Caco-2 (cell line): ENCODE measurements at places on chromosomes 4 and X.

DNA sequence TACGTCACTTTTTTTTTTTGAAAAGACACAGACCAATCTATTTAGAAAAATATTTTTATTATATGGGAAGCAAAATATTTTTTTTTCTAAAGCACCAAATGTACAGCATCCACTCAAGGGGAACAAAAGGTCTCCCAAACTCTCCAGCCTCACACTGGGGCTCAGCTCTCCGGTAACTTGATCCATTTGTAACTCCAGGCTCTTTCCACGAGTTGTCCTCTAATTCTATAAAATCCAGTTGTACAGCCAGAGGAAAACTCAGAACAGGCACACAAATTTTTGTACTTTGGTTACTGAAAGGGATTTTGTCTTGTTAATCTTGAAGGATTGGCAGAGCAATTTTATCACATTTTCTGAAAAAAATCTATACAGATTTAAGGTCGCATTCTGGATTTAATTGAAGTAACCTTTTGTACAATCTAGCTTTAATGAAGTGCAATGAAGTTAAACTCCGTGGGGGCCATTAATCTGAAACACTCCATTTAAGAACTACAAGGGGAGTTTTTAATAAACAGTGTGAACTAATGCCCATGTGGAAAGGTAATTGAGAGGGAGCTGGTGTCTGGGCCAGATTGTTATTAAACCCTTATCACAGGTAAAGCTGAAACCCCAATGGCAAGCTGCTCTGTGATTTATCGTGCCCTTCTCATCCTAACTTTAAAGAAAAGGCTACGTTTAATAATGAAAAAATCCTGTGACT lies 161.2 kb upstream of the FRG1 start:
- no peak for DNase-seq

DNA sequence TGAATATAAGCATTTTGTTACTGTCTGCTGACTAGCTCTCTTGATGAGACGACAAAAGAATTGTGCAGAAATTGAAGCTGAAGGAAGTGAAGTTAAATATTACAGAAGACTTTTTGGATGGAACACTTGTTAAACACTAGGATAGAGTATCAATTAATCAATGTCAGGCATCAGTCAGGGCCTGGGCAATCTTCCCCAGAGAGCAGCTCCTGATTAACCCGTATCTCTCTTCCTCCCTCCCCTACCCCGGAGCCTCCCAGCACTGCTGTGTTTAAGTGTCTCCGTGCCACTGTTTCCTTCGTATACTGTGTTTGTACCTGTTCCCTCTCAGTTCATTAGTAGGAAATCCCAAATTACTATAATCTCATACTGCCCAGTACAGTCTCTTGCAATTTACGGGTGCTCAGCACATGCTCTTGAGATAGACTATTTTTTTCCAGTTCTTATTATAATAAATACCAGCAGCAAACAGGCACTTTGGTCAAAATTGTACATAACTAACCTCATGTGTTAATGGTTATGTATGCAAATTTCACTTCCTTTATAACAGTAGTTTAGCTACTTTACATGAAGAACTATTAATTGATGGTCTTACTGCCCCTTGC lies 765.7 kb upstream of the FTHL17 start:
- no peak for DNase-seq

- DNase-seq: no peak
These were observed 63.1 kb upstream of the NDP start for GRCh38 chrX:44036336-44036735.

DNA sequence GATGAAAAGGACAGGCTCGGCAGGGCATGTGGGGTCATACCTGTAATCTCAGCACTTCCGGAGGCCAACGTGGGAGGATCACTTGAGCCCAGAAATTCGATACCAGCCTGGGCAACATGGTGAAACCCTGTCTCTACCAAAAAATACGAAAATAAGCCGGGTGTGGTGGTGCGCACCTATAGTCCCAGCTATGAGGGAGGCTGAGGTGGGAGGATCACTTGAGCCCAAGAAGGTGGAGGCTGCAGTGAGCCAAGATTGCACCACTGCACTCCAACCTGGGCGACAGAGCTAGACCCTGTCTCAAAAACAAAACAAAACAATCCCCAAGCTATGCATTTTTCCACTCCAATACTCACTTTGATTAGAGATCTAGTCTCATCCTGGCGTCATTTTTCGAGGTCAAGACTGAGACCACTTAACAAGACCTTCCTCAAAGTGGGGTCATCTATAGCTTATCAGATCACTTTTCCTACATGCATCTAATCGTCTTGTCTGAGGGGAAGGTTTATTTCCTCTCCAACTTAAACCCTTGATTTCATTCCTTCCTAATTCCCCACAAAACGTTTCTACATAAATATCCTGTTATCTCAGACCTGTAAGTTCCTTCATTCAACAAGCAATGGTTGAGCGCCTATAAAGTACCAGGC lies 1.3 kb downstream of the NKAP start:
- DNase-seq: no peak

- no peak for DNase-seq
These were observed 24.2 kb downstream of the FNIP2 start for GRCh38 chr4:158793021-158793420.

- no peak for DNase-seq
These were observed 799.8 kb downstream of the CCSER1 start for GRCh38 chr4:90926957-90927356.

GRCh38 chrX:56066016-56066415 lies 166.1 kb upstream of the KLF8 start:
- DNase-seq: no peak

GRCh38 chrX:68536884-68537283 lies 38.0 kb downstream of the YIPF6 start:
- no peak for DNase-seq

DNA sequence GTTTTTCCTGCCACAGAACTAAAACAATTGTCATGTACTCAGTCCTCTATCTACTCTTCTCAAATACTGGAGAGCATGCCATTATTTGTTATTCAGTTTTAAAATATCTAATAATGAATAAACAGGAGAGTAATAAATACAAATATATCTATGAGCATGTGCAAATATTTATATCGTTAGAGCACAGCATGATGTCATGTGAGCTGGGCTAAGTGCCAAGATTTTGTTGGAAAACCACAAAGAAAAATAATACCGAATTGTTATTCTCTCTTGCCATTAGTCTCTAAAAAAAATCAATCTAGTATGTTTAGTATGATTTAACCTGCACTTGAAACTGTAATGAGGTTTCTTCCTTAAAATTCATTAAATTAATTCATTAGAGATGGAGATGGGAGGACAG lies 97.3 kb downstream of the DDX60 start:
- no peak for DNase-seq

GRCh38 chr4:138565576-138565975 lies 323.4 kb upstream of the SLC7A11 start:
- DNase-seq: no peak

- no peak for DNase-seq
These were observed 15.0 kb downstream of the RPS4X start for GRCh38 chrX:72262077-72262476.

DNA sequence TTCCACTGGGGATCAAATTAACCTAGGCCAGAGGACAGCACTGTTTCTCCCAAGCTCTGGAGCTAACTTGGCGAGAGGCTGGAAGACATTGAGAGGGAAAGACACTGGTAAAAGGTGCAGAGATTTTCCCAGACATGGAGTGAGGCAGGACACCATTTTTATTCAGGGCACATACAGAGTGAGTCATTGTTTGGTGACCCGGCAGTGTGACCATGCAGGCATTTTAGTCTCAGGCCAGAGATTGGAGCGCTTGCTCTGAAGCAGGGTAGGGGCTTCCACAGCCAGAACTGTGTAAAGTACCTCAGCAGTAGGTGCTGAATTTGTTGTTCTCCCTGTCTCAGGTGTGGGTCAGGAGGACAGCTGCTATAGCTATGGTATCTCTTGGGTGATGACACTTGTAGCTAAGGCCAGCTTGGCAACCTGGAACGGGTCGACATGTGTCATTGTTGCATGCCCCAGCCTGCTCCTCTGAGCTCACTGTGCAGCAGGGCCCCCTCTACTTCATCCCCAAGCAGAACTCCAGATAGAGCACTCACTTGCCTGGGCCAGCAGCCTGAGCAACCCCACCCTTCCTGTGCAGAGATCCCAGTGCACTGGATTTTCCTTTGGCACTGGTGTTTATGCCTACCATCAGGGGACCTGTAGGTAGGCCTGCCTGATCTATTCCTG lies 79.8 kb upstream of the ATP8A1 start:
- no peak for DNase-seq

DNA sequence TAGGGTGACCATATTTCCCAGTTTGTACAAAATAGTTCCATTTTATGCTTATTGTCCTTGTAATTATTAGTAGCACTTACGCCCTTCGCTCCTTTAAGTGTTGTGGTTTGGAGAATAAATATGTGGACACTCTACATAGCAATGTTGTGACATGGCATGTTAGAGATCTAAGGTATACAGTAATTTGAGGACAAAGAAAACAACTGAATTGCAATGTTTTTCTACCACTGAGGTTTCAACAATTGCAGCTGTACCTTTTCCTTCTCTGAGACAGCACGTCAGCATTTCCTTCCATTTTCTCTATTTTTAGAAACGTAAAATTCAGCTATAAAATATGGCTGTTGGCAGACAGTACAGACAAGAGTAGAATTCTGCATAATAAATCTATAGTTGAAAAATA lies 323.1 kb downstream of the MAPK10 start:
- DNase-seq: no peak

GRCh38 chr4:102322736-102323135 lies 22.5 kb downstream of the SLC39A8 start:
- DNase-seq: no peak

DNA sequence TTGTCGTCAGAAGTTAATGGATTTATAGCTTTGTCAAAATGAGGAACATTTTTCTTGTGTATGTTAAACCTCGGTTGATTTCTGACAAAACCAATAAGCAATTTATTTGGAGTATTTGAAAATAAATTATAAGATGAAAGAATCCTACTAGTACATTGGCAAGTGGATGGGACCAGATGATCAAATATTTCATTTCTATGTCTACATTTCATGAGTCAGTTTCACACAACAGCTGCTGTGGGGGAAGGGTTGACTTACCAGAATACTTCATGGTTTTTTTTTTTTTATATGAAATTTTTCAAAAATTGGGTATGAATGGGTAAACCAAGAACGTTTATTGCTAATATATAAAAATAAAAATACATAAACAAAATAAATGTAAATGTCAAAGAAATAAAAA lies 39.4 kb downstream of the RAPGEF2 start:
- no peak for DNase-seq

- DNase-seq: peak; percentile 49
These were observed 2.7 kb upstream of the SORCS2 start for GRCh38 chr4:7189475-7190277.

GRCh38 chrX:15468036-15468435 lies 25.1 kb downstream of the PIR start:
- DNase-seq: peak; percentile 1

- no peak for DNase-seq
These were observed 84.5 kb upstream of the ARHGEF9 start for GRCh38 chrX:63869506-63869905.

- DNase-seq: no peak
These were observed 33.3 kb upstream of the GALNT7 start for GRCh38 chr4:173135241-173135847.

GRCh38 chrX:1163231-1163630 lies 49.2 kb downstream of the CRLF2 start:
- DNase-seq: no peak

DNA sequence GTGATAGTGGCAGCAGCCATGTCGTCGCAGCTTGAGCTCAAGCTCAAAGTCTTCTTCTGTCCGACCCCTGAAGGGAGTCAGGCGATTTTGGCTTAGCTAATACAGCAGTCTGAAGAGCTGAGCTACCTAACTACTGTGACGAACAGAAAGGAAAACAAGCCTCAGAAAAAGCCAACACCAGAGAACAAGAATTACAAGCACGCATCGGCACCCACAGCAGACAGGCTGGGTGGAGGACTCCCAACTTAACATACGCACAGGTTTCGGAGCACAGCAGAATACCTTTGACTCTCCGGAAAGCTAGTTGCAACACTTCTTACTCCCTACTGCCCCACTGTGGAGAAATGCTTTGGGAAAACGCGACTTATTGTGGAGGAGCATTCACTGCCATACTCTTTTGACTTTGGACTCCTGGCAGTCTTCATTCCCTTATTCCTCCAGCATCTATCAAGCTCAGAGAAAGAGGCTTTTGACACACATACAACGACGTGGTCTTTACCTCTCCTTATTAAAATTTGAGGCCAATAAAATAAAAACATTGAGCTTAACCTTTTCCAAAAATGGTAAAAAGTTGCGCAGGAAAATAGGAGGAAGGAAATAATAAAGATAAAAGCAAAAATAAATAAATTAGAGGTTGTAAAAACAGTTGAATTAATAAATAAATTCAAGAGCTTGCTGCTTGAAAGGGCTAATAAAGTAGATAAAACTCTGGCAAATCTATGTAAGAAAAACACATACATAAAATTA lies 41.3 kb upstream of the GPC3 start:
- DNase-seq: peak; percentile 80

GRCh38 chrX:11408109-11408405 lies 114.8 kb downstream of the AMELX start:
- DNase-seq: no peak

DNA sequence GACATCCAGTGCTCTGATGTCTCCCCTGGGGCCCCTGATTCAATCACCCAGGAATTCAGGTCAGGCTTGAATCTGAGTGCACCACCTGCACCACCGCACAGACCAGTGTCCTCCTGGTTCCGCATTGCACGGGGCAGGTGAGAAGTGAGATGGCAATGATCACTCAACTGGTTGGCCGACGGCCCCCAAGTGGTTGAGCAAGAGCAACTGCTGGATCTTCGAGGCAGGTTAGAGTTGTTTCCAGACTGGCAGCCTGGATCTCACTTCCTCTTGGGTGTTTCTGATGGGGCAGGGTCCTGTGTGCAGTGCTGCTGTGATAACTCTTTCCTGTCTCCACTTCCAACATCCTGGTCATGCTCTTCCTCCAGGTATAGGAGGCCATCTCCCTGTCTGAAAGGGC lies 50.4 kb downstream of the C4orf50 start:
- no peak for DNase-seq

DNA sequence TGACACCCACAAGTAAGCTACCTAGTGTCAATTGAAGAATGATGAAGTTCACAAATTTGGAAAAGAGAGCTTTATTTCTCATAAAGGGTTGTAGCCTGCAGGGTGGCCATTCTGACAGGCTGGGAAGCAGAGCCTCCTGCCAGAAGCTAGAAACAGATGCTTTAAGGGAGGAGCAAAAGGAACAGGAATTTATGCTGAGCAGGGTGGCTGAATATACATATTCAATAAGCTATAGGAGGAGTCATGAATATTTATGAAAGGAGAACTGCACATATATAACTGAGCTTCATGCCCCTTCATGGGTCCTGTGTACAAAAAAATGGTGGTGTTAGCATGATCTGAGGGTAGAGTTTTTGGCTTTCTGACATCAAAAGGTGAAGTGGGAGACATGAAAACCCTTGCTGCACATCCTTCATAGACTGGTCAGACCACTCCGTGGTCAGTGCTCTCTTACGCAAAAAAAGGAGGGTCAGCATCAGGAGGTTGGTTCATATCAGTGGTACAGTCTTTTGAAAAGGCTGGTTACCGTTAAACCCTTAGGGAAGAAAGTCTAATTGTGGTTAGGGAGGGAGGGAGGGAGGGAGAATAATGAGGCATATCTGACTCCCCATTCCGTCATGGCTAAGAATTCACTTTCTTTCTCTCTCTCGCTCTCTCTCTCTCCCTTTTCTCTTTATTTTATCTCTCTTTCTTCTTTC lies 121.4 kb downstream of the LUZP4 start:
- DNase-seq: no peak
